ENCODE measurements at places on chromosomes 16 and 17.

DNA sequence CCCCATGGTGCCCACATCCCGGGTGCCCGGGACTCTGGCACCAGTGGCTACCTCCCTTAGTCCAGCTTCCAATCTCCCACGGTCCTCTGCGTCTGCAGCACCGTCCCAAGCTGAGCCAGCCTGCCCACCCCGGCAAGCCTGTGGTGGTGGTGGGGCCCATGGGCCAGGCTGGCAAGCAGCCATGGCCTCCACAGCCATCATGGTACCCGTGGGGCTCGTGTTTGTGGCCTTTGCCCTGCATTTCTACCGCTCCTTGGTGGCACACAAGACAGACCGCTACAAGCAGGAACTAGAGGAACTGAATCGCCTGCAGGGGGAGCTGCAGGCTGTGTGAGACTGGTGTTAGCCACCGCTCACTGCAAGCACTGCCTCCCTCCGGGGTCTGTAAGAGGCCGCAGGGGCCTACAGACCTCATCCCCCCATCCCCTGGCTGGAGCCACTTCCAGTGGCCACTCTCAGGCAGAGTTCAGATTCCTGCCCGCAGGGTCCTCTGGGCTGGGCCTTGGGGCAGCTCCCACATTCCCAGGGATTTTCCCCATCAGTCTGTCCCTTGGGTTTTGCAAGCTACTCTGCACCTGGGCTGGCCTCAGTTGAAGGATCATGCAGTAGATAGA, 3.9 kb upstream of the SETD1A start:
- DNase-seq: no peak

GRCh38 chr16:75138636-75139035, 9.7 kb upstream of the ZFP1 start:
- no peak for DNase-seq

DNA sequence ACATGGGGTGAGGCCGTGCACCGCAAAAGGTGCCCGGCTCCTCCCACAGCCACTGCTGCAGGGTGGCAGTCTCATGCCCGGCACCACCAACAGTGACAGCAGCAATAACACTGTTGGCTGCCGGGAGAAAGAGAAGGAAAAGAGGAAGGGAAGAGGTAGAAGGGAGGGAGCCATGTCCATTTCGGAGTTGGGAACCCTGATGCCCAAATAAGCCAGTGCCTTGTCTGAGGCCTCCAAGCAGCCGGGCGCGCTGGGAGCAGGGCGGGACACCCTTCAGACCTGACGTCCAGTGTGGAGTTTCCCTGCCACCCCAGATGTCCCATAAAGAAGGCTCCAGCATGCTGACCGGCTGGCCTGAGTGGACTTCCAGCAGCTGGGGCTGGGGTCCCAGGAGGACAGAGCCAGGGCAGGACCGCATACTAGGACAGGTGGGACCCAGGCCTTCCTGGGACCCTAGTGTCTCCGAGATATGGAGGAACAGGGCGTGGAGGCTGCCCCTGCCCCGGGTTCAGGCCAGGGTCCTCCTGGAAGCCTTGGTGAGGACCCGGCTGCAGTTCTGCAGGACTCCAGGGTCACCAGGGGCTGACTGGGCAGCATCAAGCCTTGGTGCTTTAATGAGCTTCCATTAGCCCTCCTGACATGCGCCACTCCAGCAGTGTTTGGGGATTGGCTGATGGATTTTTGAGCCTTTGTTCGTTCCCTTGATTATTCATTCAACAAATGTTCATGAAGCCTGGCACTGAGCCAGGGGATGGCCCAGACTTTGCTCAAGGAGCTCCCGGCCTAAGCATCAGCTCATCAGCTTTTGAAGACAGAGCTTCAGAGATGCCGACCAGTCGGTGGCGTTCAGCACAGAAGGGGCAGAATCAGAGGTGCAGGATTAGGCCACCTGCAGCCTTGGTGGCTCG, 223.6 kb upstream of the CIBAR2 start:
- DNase-seq: no peak

- DNase-seq: no peak
Observed at GRCh38 chr16:50944436-50944835, 202.6 kb downstream of the CYLD start.

DNA sequence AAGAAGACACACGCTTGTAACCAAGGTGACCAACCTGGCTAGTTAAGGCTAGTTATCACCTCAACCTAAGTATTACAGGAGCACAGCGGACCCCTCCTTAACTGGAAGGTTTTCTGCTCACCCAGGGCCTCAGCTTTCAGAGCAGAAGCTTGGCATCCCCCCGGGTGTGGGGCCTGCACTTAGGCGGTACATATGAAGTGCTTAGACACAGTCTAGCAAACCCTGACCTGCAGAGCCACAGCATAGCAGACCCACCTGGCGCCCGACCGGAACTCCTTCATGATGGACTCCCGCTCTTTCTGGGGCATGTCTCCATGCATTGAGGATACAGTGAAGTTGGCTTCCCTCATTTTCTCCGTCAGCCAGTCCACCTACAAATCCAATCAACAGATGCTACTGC, 9.8 kb downstream of the EIF4A3 start:
- no peak for DNase-seq

DNA sequence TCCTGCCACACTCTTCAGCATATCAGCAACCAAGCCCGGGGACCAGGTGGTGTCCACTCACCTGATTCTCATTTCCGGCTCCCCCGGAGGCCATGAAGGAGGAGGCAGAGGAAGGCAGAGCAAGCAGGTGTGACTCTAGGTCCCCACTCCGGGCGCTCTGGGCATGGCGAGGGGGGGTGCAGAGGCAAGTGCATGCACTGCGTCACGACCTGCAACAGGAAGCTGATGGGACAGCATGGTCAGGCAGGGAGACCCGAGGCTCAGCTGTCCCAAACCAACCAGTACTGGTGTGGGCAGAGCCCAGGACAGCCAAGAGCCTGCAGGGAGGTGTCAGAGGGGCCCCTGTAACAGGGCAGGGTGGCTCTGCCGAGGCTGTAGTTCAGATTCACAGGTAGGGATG, 2.1 kb upstream of the ENGASE start:
- DNase-seq: no peak

DNA sequence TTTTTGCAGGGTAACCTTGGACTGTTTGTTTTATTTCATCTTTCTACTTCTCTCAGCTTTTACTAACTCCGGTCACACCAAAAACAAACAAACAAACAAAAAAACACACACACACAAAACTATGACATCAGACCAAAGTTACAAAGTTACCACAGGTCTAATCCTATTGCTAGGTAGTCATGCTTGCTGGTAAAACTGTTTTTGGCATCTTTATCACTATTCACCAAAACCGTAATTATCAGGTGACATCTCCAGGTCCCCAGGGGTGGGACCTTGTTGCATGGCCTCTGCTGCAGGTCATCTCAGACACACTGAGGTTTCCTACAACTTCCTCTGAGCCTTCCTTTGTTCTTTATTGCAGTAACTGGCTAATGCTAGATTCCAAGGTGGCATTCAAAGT, 162.3 kb downstream of the ABCA8 start:
- no peak for DNase-seq

- no peak for DNase-seq
Observed at GRCh38 chr16:88548131-88548874, 21.9 kb upstream of the ZC3H18 start.

DNA sequence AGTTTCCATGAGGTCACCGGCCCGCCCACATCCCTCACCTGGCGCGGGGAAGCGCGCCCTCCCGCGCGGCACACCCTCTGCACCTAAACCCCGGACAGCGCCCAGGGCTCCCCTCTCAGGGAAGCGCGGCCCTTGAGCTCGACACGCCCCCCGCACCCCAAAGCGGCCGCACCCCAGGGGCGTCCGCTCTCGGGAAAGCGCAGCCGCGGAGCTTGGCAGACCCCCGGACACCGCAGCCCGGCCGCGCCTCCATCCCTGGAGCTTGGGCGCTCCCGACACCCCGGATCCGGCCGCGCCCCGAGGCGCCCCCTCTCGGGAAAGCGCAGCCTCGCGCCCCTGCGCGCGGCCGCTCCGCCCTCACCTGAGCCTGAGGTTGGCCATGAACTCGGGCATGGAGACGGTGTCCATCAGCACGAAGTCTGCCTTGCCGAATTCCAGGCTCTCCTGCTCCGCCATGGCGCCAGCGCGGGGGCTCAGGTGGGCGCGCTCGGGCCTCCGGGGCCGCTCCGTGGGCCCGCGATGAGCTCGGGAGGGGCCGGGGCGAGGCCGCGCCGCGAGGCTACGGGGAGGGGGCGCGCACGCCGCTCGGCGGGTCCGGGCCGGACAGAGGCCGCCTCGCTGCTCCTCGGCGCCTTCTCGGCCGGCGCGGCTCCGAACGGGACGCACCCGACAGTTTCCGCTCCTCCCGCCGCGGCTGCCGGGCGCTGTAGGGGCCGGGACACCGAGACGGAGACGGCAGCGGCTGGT, at the start of gene MYO1D:
MYO1D (minus strand) TSS at position 708 of the 747 bp plus-strand sequence; CDS start at position 456, 252 bp downstream.
- no peak for DNase-seq

DNA sequence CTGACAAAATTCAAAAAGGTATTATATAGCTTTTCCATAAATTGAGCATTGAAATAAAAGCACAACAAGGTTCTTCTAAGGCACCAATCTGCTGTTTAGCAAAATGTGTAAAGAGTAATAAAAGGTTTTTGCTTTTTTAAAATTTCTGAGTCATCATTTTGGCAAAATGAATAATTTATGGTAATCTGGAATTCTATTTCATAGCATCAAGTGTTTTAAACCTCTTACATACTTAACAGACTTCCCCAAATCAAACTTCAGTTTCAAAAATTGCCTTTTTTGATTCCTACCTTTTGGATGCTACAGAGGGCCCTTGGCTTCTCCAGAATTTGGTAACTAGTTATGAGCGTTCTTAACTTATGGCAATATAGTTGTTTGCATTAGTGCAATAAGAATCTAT, 154.0 kb upstream of the ELAC2 start:
- DNase-seq: no peak

DNA sequence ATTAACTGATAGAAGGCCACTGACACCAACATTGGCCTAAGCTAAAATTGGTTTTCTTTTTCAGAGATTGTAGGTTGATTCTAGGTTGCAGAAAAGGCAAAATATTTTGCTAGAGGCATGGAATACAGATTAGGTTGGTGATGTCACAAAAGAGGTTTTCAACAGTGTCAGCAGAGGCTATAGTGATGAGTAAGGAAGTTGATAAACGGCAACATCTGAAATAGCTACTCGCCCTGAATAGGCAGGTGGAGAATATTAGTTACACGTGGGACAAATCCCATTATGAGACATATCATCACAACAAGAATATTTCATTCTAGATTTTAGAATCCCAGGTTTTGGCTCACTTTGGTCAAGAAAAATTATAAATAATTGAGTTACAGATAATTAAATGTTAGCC, 1.5 kb upstream of the TOM1L1 start:
- no peak for DNase-seq

DNA sequence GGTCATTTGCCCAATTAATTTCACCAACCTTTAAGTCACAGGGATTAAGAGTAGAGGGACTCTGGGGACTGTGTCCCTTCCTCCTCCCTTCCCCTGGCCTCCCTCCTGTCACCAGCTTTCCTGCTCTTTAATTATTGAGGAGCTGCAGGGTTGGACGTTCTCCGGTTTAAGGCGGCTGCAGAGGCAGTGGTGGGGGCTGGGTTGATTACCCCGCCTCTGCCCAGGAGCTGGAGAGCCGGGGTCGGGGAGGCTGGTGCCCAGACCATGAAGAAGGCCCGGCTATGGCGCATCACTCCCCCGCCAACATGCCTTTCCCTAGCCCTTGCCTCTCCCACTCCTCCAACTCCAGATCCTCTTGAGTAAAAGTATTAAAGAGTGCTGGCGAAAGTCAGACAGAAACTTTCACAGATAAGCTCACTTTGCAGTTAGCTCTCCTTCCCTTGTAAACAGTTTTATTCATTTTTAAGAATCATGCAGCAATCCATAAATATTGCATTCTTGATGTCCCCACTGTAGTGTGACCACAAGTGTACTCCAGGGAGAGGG, 1.1 kb upstream of the FOXJ1 start:
- no peak for DNase-seq

GRCh38 chr16:1791943-1792812, 1.3 kb downstream of the IGFALS start:
- DNase-seq: no peak

- no peak for DNase-seq
Observed at GRCh38 chr17:83183951-83184506, 104.6 kb downstream of the METRNL start.

DNA sequence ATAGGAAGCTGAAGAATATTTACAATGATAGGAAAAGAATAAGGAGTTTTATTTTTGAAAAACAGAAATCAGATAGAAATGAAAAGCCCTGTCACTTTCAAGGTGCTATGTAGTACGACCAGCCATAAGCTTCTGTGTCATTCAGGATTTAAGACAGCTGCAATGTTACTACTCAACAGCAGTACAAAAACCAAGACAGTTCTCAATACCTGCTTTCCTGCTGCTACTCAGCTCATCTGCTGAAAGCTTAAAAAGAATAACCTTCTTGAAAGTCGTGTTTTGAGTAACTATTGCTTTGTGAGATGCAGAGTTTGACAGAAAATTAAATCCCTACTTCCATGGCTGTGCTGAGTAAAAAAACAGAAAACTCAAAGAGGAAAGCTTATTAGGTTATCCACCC, 8.7 kb downstream of the GRB2 start:
- DNase-seq: no peak

GRCh38 chr16:81401035-81401950, 43.3 kb upstream of the CMIP start:
- no peak for DNase-seq

DNA sequence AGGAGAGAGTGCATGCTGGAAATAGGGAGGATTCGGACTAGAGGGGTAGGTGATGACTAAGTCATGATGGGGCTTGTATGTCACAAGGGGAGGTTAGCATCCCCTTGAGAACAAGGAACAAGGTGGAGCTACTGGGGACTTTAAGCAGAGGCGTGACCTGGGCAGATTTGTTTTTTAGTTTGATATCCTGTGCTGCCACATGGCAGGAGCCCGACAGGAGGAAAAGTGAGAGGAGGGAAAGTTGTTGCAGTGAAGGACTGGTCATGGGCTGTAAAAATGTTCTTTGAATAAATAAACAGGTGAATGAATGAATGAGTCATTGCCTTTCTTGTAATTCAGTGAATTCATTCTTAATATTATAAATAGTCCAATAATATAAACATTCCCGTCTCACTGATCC, 365.1 kb upstream of the CDH5 start:
- DNase-seq: no peak

- no peak for DNase-seq
Observed at GRCh38 chr17:45146592-45146889, 1.7 kb upstream of the HEXIM1 start.

GRCh38 chr17:8923762-8924161, 41.7 kb downstream of the PIK3R5 start:
- DNase-seq: no peak

DNA sequence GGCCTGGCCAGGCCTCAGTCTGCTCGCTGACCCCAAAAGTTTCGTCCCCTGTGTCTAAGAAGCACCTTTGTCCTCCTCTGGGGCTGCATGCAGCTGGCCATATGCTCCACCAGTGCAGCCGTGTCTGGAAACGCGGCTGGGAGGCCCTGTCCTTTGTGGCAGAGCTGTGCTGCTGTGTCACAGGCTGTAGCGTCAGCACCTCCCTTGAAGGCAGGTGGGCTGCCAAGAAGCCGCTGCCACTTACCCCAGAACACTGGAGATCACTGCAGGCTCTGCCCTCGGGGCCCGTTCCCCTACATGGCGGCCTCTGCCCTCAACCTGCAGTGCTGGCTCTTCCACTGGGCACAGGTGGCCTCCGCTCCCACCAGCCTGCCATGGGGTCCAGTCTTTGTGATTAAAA, 15.7 kb upstream of the MC1R start:
- DNase-seq: no peak
